ENCODE measurements at places on chromosomes 6 and 20. TPM values are rescaled to one million over a fixed set of nuclear protein-coding genes. Genes with fewer than 3 reads are reported as not detected.
A peak's percentile ranks its signal among the peaks of the same experiment; 100 is the strongest.

The RNF5 gene
- total RNA-seq = 80.1 TPM

The GPX5 gene
- not detected for total RNA-seq

GRCh38 chr6:168648240-168649125 is 207.5 kb downstream of the SMOC2 start:
- no peaks in the 10 kb centered on the region for H3K36me3 ChIP-seq
- H3K27ac ChIP-seq = no peak overlapping the region
- H3K4me3 ChIP-seq = no peak overlapping the region
- peaks cover 54% of the 10 kb centered on the region for H3K27me3 ChIP-seq

DNA sequence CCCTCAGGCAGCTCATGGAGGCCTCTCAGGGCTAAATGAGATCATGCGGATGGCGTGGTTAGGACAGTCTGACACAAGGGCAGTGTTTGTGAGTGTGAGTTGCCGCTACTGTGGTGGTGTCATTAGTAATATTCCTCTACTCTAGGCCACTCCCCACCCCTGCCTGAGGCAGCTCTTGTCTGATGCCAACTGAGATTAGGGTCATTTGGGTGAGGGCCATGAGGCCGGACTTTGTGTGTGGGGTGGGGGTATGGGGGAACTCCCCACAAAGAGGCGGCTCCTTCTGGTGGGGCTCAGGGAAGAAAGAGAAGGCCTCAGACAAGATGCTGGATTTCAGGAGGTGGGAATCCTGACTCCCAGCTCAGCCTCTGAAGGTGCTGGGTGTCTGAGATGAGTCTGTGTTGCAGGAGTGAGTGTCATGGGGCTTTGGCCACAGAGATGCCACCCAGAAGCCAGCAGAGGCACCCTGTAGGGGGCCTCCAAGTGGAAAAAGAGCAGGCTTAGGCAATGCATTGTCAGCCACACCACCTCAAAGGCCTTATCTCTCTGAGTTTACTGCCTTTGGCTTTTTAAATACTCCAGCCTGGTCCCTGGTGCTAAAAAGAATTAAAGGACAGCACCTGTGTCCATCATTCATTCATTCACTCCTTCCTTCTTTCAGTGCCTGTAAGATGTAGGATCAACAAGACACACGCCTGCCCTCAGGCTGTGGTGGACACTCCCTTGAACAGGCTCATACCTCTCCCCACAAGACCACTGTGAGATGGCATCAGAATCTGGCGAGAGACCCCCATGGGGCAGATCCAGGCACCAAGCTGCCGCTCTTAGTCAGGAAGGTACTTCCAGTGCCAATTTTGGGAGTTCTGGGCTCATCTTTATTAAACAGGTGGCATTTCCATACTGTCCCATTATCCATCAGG is 175.2 kb downstream of the MRPL14 start:
- H3K4me1 ChIP-seq = no peaks in the 10 kb centered on the region
- no peak overlapping the region for H3K27ac ChIP-seq
- H3K27me3 ChIP-seq = no peaks in the 10 kb centered on the region

DNA sequence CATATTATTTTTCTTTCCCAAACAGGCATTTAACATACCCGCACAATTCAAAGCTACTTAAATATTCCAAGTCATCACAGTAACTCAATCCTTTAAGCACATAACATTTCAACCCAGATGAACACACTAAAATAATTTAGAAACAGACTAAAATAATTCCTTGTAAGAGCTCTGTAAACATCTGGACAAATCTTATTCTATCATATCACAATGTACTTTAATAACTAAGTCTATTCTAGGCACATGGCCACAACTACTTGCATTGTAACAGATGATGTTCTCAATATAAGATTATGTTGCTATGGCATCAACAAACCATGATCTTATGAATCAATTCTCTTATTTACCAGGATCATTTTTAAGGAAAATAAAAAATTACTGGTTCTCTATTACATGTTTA is 123.2 kb upstream of the THEMIS start:
- H3K27me3 ChIP-seq = no peaks in the 10 kb centered on the region
- H3K4me3 ChIP-seq = no peak overlapping the region
- no peak for DNase-seq
- no peaks in the 10 kb centered on the region for H3K36me3 ChIP-seq
- H3K4me1 ChIP-seq = no peaks in the 10 kb centered on the region

The WFDC5 gene
- total RNA-seq = not detected

- no peaks in the 10 kb centered on the region for H3K27me3 ChIP-seq
- no peak overlapping the region for H3K27ac ChIP-seq
Observed at GRCh38 chr6:164812706-164813105, 496.7 kb downstream of the C6orf118 start.

The TRIM40 gene
- not detected for total RNA-seq

- H3K27me3 ChIP-seq = no peaks in the 10 kb centered on the region
- no peaks in the 10 kb centered on the region for H3K4me1 ChIP-seq
- peak overlapping the region; percentile 83 for H3K27ac ChIP-seq
Observed at GRCh38 chr6:99393366-99393697, 663 bp downstream of the COQ3 start.

- H3K27me3 ChIP-seq = no peaks in the 10 kb centered on the region
- H3K36me3 ChIP-seq = no peaks in the 10 kb centered on the region
- no peaks in the 10 kb centered on the region for H3K4me1 ChIP-seq
- H3K27ac ChIP-seq = no peak overlapping the region
- no peak overlapping the region for H3K4me3 ChIP-seq
- DNase-seq = no peak
Observed at GRCh38 chr6:120590611-120591010, 743.7 kb downstream of the TBC1D32 start.
